CD4-positive, alpha-beta T cell treated with Interleukin-1 beta for 1 hour (primary cell): ENCODE measurements at places on chromosomes 6 and 20.

GRCh38 chr6:144477856-144478255 is 192.7 kb downstream of the UTRN start:
- DNase-seq = no peak

- no peak for DNase-seq
Observed at GRCh38 chr6:30913721-30914075, 340 bp upstream of the VARS2 start.

DNA sequence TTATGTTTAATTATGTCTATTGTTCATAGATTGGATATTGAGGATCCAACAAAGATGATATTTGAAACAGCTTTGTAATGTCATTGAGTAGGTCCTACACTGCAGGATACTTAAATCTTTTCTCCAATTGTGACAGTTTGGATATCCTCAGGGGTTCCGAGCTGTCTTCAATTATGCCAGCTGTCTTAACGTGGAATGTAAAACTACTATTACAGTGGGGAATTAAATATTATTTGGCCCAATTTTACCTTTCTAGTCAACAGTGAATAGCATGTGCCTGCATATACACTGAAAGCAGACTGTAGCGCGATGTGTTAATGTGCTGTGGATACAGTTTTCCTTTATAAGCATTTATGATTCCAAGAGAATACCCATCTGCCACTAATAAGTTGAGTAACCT is 156.9 kb downstream of the GRIK2 start:
- DNase-seq = no peak

DNA sequence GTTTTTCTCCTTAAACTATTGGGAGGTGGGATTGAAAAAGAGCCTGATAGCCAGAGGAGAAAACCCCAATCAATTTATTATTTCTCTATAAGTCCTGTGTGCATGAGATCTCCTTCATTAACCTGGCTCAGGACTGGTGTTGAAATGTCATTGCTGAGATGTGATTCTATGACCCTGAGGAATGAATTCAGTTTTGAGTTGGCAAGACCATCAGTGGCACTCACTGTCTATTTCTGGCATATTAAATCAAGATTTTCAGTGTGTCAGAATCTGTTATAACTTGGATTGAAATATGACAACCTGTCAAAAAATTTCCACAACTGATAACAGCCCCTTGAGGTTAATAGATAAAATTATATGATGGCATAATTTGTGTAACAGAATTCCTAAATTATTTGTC is 431.1 kb downstream of the TFAP2B start:
- DNase-seq = no peak

DNA sequence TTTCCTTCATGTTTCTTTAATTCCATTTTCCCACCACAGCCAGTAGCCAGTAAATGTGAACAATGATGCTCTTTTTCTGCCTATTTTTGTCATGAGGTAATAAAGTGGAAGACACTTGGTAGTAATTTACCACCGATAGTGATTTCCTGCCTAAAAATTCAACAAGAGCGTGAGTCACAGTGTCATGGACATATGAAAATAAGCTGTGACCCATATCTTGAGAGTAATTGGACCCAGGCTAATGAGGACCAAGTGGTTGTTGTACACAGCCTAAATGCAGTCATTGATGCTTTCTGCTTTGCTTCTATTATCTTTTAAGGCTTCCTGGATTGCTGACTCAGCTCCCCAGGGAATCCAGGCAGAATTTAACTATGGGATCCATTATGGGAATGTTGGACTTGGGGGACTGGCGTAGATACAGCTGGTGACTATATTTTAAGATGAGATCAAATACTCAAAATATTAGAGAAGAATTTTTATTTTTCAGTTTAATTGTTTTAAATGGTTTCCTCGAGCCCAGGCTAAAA is 265.9 kb upstream of the FERMT1 start:
- no peak for DNase-seq

- no peak for DNase-seq
Observed at GRCh38 chr6:150354754-150355571, 13.8 kb upstream of the IYD start.

DNA sequence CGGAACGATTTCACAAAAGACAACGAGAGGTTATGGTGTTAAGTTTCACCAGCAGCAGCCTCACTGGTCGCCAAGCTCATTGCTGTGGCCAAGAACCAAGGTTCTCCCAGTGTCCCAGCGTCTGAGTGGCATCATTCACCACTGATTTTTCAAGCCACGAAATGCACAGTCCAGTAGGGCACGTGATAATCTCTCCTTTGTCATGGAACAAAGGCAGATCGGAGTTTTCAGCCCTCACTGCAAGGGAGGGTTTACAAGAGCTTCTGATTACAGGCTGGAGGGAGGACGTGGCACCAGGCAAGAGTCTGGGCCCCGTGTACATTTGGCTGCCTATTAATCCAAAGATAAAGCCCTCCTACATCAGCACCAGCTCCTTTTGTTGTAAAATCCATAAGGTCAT is 2.0 kb downstream of the CD24 start:
- no peak for DNase-seq

GRCh38 chr6:164693944-164694343 is 615.5 kb downstream of the C6orf118 start:
- DNase-seq = no peak
